GM23338 (cell line): ENCODE measurements at places on chromosomes 3 and 15. TPM values are rescaled to one million over a fixed set of nuclear protein-coding genes. Genes with fewer than 3 reads are reported as not detected.
A peak's percentile ranks its signal among the peaks of the same experiment; 100 is the strongest.

The LOXL1 gene
- total RNA-seq: 6.8 and 10.8 TPM in 2 replicates

The RPL15 gene
- 2,713 and 2,868 TPM in 2 replicates for total RNA-seq

The LDHAL6B gene
- total RNA-seq: not detected in 2 replicates

The CELSR3 gene
- 29.2 and 33.3 TPM in 2 replicates for total RNA-seq

The WDR76 gene
- total RNA-seq: 14.6 and 17.8 TPM in 2 replicates

The PP2D1 gene
- not detected in 2 replicates for total RNA-seq

The XIRP1 gene
- total RNA-seq: not detected in 2 replicates

The RAD51 gene
- total RNA-seq: 19.4 and 20.3 TPM in 2 replicates

The ALDH1L1 gene
- total RNA-seq: 0.82 and 1.3 TPM in 2 replicates

- DNase-seq: peak; percentile 28
These were observed 34.2 kb downstream of the ATP2B2 start for GRCh38 chr3:10471054-10471688.

DNA sequence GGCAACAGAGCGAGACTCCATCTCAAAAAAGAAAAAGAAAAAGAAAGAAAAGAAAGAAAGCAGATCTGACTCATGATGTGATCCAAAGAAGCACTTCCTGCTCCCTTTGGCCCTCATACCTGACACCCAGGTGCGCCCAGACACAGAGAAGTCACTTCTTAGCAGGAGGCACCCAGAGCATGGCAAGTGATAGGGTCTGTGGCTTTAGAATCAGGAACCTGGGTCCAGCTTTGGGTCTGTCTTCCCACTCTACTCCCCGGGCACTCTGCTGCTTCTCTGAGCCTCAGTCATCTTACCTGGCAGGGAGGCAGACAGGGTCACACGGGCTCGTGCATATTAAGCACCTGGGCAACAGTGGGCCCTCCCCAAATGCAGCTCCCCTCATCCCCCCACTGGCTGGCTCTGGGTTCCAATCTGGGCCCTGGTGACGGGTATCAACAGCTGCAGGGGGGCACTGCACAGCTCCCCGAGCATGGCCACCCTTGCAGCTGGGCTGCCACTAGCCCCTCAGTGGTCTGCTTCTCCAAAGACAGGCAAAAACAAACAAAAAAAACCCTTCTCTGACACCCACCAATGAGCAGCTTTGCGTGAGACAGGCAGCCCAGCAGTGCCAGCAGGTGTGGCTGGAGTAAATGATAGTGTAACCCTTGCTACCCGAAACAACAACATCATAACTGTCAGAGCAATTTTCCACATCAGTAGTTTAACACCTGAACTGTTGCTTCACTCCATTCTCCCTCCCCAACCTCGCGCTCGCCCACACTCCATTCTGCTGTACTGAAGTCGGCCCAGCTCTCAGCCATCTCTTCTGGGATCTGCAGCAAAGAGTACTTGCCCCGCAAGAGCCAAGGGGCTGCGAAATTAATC, 99.8 kb downstream of the MEGF11 start:
- no peak for DNase-seq

DNA sequence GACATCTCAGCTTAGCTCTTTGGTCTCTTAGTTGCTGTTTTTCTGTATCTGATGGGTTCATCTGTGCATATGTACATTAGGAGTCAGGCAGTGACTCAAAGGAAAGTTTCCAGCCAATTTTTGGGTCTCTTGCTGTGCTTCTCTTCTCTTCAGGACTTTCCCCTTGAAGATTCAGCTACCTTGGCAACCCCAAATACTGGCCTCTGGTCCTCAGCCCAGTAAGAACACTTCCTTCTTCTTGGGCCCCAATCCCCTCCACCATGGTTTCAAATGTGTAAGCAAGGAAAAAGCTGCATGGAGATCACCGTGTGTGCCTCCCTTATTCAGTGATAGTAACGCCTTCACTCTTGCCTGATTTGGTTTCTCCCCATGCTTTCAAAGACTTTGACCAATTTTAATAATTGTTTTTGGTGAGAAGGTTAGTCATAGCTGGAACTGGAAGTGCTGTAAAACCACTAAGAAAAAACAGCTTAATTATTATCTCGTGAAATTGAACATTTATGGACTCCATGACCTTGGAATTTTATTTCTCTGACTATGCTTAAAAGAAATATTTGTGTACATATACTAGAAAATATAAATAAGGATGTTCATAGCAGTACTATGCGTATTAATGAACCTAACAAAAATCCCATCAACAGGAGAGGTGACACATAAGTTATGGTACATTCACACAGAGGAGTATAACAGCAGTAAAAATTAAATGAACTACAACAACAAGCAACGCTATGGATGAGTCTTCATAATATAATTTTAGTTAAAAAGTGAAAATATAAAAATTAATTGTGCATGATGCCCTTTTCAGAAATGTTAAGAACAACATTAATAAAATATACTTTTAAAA, 125.3 kb upstream of the BCL6 start:
- no peak for DNase-seq

DNA sequence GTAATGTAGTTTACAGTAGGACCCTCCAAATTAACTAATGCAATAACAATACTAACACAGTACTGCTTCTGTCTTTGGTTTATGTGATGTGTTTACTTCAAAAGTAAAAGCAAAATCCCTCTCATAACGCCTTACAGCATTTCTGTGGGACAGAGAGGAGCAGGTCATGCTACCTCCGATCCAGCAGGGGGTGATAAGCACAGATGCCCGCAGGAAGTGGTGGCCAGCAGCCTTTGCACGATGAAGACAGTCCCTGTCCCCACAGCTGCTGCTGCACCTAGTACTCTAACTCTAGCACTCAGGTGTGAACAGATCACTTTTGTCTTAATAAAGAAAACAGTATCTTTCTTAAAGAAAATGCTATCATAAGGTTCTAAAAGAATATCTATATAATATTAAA, 38.3 kb downstream of the ANO10 start:
- peak; percentile 58 for DNase-seq

DNA sequence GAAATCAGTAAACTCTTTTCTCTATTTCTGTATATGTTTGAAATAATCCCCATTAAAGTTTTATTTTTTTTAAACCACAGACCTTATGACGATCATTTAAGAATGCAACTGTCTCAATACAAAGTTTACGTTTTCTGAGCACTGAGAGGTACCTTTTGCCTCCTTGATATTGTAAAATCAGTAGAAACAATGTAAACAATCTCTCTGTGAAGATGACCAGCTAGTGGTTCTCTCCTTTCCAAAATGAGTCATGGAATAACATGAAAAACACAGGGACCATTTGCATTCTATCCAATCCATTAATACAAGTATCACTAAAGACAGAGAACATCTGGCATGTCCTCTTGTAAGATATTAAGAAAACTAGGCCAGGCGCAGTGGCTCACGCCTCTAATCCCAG, 48.8 kb downstream of the RAD18 start:
- no peak for DNase-seq

DNA sequence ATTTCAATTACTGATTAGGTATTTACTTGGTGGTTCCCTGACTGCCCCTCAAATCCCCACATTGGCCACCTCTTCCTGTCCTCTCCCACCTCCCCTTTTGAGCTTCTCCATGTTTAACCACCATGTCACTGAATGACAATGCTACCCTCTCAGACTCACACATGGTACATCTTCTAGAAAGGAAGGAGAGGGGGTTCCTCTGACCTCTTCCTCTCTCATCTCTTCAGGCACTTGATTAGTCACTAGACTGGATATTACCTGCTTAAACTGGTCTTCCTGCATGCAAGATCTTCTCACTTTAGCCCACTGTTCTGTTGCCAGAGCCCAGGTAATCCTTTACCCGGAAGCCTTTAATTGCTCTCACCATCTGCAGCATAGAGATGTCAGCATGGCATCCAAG, 64.9 kb downstream of the DIPK2A start:
- no peak for DNase-seq

GRCh38 chr3:106765342-106765741, 611.9 kb upstream of the CCDC54 start:
- no peak for DNase-seq

DNA sequence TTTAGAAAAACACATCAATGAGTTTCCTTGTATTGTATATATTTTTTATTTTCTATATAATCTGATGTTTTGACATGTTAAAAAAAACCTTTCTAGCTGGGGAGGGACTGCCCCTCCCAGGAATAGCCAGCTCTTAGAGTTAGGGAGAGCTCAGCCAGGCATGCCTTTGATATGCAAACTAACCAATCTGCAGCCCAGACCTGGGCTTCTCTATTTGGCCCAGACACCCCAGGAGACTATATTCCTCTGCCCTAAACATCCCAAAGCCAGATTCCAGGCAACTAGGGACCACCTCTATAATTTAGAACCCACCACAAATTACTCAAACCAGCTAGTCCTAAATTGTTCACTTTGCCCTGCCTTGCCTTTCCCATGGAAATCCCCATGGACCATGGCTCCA, 390.9 kb upstream of the ADAMTS9 start:
- DNase-seq: peak; percentile 35

DNA sequence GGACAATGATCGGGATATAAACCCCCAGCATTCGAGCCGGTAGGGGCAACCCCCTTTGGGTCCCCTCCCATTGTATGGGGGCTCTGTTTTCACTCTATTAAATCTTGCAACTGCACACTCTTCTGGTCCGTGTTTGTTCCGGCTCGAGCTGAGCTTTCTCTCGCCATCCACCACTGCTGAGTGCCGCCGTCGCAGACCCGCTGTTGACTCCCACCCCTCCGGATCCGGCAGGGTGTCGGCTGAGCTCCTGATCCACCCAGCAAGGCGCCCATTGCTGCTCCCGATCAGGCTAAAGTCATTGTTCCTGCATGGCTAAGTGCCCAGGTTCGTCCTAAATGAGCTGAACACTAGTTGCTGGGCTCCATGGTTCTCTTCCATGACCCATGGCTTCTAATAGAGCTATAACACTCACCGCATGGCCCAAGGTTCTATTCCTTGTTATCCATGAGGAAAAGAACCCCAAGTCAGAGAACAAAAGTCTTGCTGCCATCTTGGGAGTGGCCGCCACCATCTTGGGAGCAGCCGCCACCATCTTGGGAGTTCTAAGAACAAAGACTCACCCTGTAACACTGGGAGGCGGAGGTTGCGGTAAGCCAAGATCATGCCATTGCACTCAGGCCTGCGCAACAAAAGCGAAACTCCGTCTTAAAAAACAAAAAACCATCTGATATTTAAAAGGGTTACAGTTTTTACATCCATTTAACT, 11.2 kb upstream of the EHHADH start:
- no peak for DNase-seq

- no peak for DNase-seq
These were observed 12.1 kb upstream of the SIAH2 start for GRCh38 chr3:150775001-150775599.

DNA sequence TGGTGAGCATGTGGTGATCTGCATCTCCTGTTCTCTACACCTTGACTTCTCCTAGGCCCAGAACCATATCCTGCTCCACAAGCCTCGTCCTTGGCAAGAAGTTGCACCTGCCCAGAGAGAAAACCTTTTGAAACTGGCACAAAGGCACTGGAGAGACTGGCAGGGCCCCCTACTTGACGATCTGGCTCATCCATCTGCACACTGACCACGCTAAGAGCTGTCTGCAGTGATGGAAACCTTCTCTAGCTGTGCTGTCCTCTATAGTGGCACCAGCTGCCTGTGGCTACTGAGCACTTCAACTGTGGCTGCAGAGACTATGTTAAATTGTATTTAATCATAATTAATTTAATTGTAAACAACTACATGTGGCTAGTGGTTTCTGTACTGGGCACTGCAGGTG, 26.2 kb upstream of the SRP14 start:
- DNase-seq: no peak

DNA sequence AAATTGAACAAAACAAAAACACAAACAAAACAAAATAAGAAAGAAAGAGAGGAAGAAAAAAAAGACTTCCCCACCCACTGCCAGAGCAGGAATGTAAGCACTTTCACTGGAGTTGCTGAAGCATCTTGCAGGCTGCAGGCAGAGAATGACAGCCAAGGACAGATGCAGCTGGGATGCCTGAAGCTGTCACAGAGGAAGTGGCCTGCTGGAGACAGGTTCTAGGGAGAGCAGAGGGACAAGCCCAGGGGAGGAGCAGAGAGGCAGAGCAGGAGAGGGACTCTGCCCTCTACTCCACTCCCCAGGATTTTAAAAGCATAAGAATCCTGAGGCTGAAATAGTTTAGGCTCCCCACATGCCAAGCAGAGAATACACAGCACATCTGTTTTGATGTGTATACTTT, 326.2 kb downstream of the TUSC7 start:
- peak; percentile 40 for DNase-seq

- DNase-seq: no peak
These were observed 177.3 kb downstream of the GABRB3 start for GRCh38 chr15:26595611-26596010.

- DNase-seq: no peak
These were observed 29.0 kb downstream of the ZNF662 start for GRCh38 chr3:42934910-42935309.

GRCh38 chr3:107727102-107727501, 204.3 kb downstream of the BBX start:
- DNase-seq: no peak

GRCh38 chr15:48103647-48104046, 17.1 kb upstream of the SLC24A5 start:
- DNase-seq: no peak

DNA sequence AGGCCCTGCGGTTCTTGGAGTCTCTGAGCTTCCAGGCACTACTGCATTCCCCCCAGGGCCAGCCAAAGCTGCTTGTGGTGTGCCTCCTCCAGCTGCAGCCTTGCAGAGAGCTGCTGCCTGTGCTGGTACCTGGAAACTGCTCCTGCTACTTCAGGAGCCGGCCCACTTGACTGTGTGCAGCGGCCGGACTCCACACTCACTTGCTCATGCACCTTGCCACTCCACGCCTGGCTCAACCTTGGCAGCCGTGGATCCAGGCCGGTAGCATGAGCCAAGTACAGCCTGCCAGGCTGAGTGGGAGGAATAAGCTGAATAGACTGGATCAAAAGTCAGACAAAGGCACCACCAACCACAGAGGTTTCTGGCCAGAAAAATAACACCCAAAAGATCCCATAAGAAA, 169.7 kb downstream of the TJP1 start:
- no peak for DNase-seq

DNA sequence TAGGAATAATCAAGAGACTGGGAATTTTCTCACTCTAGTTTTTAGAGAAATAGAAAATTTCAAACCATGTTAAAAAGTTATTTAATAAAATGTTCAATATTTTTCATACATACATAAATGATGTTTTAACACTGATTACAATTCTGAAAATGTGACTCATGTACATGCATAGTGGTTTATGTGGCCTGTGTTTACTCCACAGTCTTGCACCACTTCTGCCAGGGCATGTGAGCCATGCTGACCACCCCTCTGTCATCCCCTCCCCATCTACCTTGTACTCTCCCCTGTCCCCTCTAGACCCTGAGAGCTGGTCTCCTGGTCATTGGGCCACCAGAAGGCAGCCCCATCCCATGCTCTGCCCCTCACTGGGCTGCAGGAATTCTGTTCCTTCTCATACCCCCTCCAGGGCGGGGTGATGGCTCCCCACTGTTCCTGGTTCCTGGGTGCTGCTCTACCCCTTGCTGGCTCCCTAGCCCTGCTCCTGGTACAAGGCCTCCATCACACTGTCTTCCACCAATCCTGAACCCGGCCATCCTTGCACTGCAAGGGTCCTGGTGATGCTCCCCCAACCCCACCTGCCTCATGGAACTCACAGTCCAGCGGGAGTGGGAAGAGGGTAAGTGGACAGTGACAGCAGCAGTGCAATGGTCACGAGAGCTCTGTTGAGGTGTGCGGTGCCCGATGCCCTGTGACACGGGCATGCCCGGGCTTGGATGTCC, 24.2 kb upstream of the SLC41A3 start:
- DNase-seq: no peak
